ENCODE measurements at places on chromosomes 3 and 15. TPM values are rescaled to one million over a fixed set of nuclear protein-coding genes. Genes with fewer than 3 reads are reported as not detected.

SOX14 gene
- total RNA-seq, result not detected

VPS33B gene
- total RNA-seq, result 18.2 TPM

IQCB1 gene
- total RNA-seq, result 9.4 TPM

SLC6A6 gene
- 55.4 TPM for total RNA-seq

PP2D1 gene
- not detected for total RNA-seq

FETUB gene
- not detected for total RNA-seq

IL16 gene
- total RNA-seq, result 0.20 TPM

WWTR1 gene
- 128 TPM for total RNA-seq

IL5RA gene
- not detected for total RNA-seq

SI gene
- not detected for total RNA-seq

Data from smooth muscle cell of the pulmonary artery (primary cell).